ENCODE measurements at places on chromosomes 7 and 10.

GRCh38 chr7:123004931-123005330 lies 9.4 kb upstream of the TAS2R16 start:
- no peak for DNase-seq

DNA sequence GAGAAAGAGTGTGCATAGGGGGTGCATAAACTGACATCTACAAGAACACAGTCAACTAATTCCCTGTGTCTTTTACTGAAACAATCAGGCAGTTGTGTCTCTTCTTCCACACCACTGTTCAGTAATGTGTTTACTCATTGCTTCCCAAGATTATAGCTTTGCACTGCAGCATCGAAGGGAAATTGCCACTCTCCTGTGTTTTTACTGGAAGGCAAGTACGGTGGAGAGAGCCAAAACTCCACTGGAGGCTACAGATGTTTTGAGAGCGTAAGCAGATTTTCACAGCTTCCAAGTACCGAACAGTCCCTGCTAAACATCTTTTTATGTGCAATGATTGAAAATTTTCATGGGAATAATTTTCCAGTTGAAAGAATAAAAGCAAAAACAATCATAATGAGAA lies 510.5 kb upstream of the AKR1E2 start:
- DNase-seq: no peak

DNA sequence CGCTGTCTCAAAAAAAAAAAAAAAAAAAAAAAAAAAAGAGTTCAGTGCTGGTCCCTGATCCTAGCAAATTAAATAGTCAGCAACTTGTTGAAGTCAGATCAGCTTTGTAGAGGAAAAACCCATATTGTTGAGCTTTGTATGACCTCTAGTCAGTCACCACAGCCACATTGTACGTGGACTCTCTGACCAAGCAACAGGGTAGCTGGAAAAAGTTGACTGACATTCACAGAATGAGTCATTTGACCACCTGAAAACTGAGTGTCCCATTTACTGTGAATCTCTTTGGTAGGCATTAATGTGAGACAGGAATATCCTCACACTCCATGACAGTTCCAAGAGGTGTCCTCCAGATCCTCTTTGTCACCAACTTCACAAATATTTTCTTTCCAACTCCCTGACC lies 371.1 kb downstream of the LRRTM3 start:
- DNase-seq: no peak

DNA sequence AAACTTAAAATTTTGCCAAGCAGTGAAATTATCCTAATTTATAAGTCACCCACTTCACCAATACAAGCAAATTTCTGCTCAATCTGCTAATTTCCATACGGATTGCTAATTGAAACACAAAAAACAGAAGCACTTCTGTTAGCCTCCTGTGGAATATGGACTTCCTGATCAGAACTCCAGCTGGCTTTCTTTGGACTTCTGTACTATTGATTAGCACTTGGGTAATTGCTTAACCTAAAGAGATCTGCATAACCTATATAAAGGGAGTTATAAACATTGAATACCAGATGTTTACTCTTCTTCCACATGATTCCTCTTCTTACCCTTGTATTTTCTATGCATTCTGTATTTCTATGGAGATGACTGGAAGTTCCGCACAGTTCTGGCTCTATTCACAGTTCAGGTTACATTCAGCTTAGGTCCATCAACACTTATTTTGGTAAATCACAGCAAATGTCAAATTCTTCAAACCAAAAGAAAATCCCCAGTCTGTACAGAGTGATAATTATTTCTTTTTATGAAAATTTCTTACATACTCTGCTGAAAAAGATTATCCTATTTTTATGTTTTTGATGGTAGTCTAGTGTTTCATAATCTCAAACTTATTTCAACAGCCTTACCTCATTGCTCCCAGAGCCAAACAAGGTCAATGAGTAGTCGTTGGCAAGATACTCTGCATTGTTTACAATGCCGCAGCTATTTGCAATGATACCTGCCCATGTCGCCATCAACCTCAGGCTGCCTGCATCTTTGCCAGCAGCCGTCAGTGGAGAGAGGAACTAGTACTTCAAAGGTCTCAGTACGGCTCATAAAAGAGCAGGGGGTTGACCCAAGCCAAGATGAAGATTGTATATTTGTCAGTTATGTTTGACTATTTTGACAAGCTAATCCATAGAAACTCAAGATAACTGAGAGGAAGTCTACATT lies 225.6 kb downstream of the AHR start:
- DNase-seq: peak; percentile 96

GRCh38 chr10:52283174-52283573 lies 30.9 kb upstream of the DKK1 start:
- no peak for DNase-seq

DNA sequence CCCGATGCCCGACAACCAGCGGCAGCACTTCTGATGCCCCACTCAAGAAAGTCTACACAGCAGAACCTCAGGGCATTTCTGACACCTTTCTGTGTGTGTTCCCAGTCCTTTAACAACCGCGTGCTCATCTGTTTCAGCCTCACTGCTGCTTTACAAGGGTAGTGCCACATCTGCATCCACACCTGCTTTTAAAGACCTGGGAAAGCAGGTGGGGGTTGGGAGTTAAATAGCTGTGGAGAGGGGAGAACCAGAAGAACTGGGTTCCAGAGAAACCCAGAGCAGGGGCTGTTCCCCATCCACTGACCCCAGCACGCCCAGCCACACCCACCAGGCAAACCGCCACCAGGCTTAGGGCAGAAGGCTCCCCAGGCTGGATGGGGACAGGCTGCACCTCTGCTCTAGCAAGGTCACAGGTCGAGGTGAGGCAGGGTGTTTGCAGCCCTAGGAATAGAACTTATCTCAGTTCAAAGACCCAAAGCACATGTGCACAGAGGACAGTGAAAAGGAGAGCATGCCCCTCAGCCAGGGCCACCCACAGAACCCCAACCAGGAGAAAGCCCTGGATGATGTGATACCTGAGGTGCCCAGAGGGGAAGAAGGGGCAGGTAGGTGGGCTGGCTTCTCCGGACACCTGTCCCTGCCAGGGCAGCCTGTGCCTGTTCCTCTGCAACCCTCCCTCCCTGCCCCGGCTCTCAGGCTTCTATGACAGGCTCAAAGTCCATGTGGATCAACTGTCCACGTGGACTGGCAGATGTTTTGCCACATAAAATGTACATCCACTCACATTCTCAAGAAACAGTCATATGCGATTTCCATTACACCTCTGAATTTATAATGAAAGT lies 51.3 kb downstream of the COBL start:
- DNase-seq: no peak

DNA sequence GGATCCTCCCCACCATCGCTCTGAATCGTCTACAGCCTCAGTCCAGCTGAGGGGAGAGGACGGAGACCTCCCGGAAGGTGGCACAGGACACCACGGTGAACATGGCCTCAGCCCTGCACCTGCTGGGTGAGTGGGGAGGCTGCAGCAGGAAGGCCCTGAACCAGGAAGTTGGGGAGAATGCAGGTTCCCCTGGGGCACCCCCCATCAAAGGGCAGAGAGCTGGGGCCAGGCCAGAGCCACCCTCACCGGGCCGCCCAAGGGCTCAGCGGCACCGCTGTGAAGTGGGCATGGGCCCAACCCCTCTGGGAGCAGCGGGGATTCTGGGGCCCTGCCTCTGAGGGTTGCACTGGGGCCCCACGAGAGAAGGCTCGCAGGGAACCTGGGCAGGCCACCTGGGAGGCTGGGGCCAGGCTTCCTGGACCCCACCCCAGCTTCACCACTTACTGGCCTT lies 98.7 kb downstream of the MICALL2 start:
- DNase-seq: no peak

GRCh38 chr10:103627111-103627892 lies 133.8 kb downstream of the NEURL1 start:
- no peak for DNase-seq

DNA sequence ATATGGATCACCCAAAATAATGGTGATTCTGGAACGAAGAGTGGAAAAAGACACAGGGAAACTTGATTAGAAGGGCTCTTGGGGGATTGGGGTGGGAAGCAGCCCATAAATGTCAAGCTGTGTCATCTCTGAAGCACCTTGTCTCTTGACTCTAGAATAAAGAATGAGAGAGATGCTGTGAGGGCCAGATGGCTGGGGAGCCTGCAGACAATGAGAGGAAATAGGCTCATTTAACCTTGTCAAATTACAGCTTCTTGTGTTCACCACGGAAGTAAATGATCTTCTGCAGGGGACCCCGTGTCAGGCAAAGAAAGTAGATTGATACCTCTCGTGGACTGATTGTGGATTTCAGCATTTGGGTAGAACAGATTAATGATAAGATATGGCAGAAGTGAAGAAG lies 159.3 kb downstream of the ST7 start:
- no peak for DNase-seq

DNA sequence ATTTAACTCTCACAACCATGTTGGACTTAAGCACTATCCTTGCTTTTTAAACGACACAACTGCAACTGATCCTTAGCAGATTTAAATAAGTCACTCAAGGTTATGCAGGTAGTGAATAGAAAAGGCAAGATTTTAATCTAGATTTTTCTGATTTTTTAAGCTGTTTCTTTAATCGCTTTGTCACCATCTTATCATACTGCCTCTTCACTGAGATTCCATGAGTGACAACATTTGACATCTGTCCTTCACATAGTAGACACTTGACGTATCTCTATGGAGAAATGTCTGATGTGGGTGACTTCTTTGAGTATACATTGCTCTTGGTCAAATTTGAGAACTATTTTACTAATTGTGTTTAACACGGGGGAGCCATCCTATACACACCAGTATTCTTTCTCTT lies 839.7 kb downstream of the GATA3 start:
- no peak for DNase-seq

- DNase-seq: no peak
Observed at GRCh38 chr10:9010931-9011670, 956.6 kb downstream of the GATA3 start.

DNA sequence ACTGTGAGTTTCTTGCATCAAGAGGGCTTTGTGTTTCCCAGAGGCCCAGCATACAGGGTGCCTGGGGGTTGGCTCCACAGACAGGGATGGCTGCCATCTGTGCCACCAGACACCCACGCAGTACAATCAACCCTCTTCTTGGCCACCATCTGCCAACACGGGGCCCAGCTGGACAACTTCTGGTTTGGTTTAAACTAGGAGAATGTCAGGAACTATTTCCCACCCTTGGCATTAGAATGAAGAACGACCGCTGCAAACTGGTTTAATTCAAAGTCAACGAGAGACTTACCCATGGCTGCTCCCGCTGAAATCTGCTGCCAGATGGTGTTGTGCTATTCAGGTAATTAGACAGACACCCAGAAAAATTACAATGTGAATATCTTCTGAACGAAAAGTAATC lies 27.8 kb downstream of the NMT2 start:
- DNase-seq: no peak

DNA sequence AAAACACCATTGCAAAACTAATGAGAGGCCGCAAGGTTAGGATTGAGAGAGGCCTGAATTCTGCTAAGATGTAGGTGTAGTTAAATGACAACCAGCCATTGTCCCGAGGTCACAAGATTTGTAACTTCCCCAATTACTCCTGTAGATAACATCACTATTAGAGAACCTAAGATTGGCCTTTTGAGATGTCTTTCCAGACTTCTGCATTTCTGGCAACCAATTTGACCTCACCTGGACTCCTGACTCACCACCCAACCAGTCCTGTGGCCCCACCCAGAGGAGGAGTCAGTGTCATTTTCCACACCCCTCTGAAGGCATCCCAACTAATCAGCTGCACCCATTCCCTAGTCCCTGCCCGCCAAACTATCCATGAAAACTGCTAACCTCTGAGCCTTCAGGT lies 115.7 kb downstream of the PRKAG2 start:
- DNase-seq: peak; percentile 67

DNA sequence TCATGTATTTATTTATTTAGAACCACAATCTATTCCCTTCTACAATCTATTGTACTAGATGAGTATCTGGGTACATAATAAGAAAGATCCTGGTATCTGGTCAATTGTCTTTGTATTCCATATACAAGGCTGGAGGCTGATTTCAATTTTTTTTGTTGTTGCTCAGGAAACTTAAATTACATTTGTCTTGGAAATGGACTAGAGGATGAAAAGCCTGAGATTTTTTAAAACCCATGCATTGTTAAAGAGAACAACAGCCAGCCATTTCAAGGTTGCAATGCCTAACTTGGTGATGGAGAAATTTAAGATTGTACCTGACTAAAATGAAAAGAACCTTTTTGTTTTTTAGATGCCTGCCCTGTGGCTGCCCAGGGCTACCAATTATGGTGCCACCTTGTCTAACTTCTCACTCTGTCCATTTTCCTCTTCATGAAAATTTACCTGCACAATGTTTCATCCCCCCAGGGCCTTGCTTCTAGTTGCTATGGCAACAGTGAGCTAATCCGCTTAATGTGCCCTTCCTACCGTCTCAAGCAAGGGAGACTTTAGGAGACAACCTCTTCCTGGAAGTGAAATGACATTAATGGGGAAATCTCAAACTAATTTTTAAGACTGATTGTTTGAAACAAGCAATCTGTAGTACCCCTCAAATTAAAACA lies 203.7 kb upstream of the PHYHIPL start:
- DNase-seq: no peak

DNA sequence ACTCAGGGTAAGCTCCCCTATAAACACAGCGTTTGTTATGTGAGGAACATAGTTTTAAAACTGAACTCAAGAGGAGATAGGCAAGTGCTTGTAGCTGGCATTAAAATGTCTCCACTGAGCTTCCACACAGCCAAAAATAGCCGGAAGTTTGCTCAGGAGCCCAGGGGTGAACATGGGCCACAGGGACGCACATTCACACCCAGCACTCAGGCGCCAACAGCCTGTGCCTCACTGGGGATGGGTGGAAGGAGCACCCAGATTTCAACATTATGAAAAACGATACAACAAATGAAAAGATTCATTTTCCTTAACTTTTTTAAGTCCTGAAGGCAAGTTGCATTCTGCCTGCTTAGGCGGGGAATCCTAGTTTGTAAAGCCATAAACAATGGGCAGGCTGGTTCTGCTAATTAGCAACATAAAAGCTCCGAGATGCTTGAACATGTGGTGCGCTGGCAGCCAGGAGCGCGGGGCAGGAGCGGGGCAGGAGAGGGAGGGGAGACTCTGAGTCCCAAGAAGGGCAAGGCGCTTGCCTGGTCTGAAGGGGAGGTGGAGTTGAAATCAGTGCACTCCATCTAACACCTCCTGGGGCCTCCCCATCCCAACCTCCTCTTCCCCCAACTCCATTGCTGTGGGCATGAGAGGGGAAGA lies 235.9 kb downstream of the COBL start:
- DNase-seq: no peak

DNA sequence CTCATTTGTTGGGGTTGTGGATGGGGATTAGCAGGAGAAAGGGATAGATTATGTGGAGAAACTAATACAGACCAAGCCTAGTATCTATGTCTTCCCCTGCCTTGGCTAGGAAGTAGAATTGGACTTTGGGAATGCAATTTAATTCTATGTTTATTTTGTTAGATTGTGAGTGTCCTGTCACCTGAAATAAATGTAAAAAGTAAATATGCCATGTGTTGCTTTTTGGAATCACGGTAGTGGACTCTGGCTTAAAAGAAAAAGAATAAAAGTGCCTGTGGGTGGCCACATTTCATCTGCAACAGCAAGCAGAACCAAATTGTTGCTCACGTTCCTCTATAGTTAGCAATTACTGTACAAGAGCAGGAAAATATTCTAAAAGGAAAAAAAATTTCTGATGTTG lies 42.3 kb downstream of the TET1 start:
- DNase-seq: no peak

- DNase-seq: no peak
Observed at GRCh38 chr7:50357426-50357825, 52.9 kb downstream of the IKZF1 start.

Data from MCF 10A (cell line).